ENCODE measurements at places on chromosomes 16 and 17.

DNA sequence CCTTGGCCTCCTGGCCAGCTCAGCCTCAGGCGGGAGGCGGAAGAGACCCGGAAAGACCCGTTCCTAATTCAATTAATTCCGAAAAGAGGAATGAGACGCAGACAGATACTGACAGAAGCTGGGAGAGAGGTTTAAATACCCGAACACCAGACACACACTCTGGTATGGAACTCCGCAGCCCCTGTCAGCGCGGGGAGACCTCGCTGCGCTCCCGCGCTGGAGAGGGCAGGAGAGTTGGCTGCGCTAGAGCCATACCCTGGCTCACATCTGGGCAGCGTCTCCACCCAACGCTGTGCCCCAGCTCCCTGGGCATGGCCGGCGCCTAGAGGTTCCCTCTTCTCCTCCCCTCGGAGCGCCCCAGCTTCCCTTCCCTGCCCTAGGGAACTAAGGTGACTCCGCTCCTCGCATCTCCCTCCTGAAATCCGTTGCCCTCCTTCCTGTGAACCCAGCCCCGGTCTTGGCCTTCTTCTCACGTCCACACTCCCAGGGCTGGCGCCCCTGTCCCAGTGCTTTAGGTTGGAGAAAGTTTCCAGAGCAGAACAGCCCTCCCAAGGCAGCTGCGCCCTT lies 8.0 kb downstream of the NEUROD2 start:
- DNase-seq, result no peak

DNA sequence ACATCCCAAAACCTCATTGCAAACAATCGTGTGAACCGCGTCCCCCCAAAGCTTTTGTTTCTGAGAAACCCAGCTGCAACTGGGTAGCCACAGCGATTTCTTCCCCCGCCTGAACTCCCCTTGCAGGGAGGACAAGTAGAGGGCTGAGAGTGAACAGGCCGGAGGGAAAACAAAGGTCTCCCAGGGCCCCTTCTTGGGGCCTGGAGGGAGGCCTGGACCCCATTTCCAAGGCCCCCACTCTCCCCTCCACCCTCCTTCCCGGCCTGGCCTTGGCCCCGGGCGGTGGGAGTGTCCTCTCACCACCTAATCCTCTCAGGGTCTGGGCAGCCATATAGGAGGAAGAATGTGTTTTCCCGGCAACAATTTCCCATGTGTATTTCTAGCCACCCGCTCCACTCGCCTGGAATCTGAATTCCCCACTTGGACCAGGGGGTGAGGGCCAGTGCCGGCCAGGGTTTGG lies 2.6 kb downstream of the GLIS2 start:
- no peak for DNase-seq

- DNase-seq, result no peak
Measured at GRCh38 chr16:78362524-78363135, 263.2 kb downstream of the WWOX start.

- DNase-seq, result no peak
Measured at GRCh38 chr16:4386951-4387565, 15.4 kb downstream of the VASN start.

GRCh38 chr17:65824901-65825300 lies 263.5 kb upstream of the AXIN2 start:
- no peak for DNase-seq

GRCh38 chr16:8795091-8795490 lies 2.3 kb downstream of the TMEM186 start:
- DNase-seq, result no peak

- DNase-seq, result no peak
Measured at GRCh38 chr16:89920723-89921122, 2.1 kb downstream of the MC1R start.

DNA sequence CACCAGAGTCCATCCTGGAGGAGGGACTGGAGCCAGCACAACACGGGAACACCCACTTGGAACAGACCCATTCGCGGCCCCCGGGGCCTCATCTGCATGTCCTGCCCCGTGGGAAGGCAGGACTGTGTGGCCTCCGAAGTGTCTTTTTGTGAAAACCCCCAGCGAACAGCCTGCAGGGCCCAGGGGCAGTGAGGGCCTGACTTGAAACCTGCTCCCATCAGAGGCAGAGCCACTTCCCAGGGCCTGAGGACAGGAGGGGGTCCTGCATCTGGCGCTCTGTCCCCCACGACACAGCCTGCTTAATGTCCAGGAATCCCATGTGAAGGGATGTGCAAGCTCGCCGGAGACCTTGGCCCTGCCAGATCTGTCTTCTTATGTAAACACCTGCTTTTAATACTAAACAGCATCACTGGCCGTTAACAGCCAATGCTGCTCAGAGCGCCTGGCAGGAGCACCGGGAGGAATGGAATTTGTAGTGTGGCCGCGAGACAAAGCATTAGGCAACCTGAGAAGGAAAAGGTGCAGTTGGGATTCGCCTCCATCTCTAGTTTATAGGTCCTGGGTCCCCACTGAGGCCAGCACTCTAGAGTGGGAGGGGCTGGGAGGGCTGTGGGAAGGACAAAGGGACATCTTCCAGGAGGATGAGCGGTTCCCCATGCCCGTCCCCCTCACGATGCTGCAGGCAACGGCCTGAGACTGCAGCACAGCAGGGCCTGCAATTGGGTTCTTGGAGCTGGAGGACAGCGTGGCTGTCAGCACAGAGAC lies 9.6 kb upstream of the EVPL start:
- no peak for DNase-seq

DNA sequence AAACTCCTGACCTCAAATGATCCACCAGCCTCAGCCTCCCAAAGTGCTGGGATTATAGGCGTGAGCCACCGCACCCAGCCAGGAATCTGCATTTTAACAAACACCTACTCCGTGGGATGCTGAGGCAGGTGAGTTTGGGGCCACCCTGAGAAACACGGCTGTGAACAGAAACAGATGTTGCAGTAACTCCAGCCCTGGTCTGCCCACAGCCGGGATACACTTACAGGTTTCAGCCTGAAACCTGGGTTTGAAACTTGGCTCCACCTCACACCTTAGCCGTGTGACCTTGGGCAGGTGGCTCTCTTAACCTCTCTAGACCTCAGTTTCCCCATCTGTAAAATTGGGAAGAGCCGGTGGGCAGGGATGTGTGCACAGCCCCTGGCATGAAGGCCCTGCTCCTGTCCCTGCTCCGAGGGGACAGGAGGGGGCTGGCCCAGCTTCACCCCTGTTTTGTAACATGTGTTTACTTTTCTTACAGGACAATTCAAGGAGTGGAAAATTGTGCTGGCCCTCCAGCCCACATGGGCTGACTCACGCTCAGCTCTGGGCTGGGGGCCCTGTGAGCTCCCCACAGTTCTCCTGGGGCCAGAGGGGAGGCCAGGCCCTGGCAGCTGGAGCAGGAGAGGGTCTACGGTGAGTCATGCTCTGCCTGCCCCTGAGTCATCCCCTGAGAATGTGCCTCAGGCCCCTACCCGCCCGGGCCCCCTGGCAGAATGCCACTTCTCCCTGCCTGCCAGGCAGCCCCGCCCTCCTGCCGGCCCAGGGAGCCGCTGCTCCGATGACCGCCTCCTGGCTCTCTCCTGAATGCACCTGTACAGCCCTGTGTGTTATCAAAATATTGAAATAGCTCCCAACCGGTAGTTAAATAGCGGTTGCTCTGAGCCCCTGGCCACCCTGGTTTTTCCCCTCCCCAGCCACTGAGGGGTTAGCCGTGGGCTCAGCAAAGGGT lies 7.7 kb upstream of the PPL start:
- DNase-seq, result no peak

DNA sequence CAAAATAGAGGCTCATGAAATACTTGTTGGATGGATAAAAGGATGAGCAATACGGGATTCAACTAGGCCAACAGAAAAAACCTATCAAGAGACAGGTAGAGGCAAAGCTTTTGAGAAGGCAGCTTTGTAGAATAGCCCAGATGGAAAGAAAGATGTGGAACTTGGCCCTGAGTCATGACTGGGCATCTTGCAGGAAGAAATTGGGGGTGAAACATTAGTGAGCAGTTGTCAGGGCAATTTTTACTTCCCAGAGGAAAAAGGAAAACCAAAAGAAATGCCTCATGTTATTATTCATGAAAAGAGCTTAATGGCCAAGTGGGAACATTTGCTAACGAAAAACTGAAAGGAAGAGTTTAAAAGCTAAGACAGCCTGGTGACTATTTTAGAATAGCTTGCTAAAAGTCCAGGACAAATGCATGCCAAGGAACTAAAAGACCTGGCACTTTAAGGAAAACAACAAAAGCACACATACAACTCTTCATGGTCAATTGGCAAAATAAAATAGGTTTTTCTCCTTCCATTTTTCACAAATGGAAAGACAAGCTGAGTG lies 180.1 kb downstream of the HS3ST3A1 start:
- no peak for DNase-seq

- DNase-seq, result no peak
Measured at GRCh38 chr16:17940584-17941364, 395.8 kb downstream of the NPIPA8 start.

DNA sequence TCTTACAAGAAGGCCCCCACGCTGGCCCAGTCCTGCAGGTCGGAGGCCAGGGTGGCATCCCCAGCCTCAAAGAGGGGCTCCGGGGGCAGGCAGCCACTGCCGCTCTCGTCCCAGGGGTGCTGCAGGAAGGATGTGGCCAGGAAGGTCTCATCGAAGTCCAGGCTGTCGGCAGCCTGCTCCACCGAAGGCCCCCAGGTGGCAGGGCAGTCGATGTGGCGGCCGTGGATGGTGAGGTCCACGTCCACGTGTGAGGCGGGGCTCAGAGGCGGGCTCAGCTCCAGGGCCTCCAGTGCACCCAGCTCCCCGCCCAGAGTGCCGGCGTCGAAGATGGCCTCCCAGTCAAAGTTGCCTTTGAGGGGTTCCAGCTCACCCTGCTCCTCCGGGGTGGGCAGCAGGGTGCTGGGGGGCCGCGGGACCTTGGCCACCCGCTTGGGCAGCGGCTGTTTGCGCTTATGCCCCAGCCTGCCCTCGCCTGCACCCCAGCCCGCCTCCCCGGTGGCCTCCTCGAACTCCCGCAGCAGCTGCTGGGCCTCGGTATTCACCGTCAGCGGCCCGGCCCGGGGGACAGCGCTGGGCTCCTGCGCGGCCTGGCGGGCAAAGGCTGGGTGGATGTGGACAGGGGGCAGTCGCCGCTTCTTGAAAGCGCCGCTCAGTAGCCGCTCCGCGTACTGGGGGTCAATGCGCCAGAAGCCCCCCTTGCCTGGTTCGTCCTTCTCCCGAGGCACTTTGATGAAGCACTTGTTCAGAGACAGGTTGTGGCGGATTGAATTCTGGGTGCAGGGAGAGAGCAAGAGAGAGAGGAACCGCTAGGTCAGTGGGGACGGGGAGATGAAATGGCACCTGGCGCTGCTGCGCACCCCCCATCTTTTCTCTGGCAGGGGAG lies 3.5 kb downstream of the FOXJ1 start:
- no peak for DNase-seq

- DNase-seq, result no peak
Measured at GRCh38 chr16:59013930-59014329, 279.8 kb upstream of the GOT2 start.

DNA sequence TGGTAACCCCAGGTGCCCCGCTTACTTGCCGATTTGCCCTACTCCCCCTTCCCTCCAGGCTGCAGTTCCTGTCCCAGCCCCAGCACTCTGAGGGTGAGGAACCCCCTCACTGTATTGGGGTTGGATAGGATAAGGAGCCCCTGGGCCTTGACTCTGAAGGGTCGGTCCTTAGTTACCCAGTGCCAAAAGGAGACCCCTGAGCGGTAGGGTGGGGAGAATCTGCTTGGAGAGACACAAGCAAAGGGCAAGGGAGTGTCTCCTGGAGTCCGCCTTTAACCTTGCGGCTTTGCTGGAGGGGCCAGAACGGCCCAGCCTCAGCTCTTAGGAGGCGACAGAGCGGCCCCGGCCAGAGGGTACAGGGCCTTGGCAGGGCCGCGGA lies 13.0 kb downstream of the CARD14 start:
- DNase-seq, result no peak

DNA sequence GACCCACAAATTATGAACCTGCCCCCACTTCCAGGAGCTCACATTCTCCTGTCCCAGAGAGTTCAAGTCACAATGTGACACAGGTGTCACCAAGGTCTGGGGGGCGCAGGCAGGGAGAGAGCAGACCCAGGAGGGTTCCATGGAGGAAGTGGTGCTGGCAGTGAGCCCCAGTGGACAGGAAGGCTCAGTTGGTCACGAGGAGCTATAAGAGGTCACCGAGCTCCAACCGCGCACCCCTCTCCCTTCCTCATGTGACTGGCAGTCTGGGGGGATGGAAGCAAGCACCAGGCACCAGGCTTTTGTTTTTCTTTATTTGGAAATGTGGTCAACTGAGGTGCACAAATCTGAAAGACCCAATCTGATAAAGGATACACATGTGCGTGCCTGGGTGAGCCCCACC lies 2.5 kb downstream of the ITGAD start:
- no peak for DNase-seq

DNA sequence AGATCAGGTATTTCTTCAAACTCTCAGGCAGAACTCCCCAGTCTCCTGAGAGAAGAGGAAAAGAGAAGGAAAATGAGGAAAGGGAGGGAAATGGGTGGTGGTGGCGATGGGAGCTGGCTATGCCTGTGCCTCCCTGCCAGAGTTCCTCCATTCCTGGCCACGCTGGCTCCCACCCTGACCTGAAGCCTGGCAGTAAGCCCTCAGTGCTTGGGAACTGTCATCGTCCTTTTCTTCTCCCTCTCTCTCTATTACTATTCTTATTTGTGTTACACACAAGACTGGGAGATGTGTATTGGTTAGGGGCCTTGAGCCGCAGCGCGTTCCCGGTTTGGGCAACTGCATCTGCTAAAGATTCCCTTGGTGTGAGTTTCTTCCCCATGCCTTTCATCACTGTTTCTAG lies 44.6 kb downstream of the GOSR1 start:
- DNase-seq, result no peak

DNA sequence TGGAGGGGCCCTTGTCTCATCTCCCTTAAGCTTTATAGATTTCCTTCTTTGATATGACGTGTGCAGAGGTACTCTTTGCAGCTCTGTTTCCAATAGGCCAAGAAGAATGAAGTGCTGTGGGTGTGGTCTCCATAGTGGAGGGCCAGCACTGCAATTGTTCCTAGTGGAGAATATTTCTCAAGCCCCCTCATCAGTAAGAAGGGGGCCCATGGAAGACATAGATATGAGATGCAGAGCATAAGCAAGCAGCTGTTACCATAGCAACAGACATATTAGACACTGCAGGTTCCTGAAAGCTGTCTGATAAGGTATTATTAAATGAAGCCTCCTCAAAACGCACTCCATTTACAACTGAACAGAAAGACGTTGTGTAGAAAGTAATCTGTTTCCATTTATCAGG lies 240.7 kb downstream of the ZFHX3 start:
- DNase-seq, result no peak

DNA sequence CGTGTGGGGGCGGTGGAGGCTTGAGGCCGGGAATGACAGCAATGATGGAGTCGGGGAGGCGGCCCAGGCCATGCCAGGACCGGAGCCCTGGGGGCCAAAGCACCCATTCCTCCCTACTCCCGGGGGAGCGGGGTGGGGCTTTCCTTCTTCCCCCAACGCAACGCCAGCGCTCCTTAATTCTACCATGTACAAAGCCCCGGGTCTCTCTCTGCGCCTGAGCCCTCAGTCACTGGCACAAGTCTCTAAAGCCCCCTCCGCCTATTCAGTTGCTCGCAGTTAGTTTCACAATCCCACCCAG lies 245 bp upstream of the RNF227 start:
- DNase-seq, result no peak
